ENCODE measurements at places on chromosomes 3 and 15.

GRCh38 chr3:195762249-195762585, 41.4 kb downstream of the MUC20 start:
- no peak for DNase-seq

DNA sequence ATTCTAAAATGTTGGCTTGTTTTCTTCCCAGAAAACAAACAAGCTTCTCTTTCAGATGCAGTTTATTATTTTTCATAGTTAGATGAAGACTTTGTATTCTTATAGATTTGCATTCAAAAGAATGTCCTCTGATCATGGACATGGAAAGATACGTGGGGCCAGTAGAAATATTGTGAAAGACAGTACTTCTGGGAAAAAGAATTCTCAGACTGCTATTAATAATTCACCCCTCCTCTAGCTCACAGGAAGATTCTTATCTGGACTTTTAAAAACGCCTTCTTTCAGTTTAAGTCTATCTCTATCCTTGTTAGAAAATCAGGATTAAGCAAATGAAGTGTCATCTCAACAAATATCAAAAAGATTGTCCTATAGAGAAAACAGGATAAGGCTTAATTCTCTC, 514.1 kb upstream of the ADAMTS9 start:
- no peak for DNase-seq

GRCh38 chr15:63791228-63791627, 42.5 kb downstream of the HERC1 start:
- peak; percentile 21 for DNase-seq

GRCh38 chr3:66744521-66744920, 243.7 kb upstream of the LRIG1 start:
- no peak for DNase-seq

GRCh38 chr15:85164841-85165466, 183.3 kb downstream of the PDE8A start:
- no peak for DNase-seq

Data from MCF 10A (cell line).